Right forelimb (tissue), 1 donor: ENCODE measurements at places on chromosomes 3 and 15.

DNA sequence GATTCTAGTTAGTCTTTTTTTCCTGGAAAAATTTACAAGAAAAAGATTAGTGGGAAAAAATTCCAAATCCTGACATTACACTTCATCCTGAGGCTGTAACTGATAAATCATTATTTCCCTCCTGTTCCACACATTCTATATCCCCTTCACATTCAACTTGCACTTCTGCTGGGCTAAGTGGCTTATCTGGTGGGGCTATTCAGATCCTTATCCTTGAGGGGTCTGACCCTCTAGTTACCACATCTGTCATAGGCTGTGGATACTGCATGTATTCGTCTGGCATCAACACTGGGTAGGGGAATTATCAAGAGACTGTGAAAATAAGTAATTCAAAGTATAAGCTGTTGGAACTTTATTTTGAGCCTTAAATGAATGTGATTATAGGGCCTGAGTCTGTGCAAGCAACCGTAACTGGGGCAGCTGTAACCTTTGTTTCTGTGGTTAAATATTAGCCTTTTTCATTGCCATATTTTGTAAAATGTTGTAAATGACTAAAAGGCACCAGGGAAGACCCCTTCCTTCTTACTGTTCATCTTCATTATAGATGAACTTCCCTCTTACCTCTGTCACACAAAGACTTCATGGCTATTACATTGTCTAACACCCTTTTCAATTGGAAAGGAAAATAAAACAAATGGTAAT is 28.0 kb upstream of the TEX9 start:
- DNase-seq: no peak

DNA sequence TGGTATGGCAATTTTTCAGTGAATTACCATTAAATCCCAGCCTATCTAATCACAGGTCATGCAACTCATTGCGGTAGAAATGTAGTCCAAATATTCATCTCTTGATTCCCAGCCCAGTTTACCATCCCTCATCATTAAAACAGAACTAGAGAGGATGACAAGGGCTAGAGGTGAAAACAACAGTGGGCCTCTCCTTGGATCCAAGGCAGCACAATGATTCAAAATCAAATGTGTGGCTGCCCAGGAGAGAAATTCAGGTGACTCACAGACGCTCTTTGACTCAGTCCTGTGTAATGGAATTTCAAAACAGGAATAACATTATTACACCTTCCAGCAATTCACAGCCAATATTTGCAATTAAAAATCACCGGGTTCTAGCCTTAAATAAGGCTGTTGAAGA is 246.5 kb downstream of the TBL1XR1 start:
- no peak for DNase-seq

DNA sequence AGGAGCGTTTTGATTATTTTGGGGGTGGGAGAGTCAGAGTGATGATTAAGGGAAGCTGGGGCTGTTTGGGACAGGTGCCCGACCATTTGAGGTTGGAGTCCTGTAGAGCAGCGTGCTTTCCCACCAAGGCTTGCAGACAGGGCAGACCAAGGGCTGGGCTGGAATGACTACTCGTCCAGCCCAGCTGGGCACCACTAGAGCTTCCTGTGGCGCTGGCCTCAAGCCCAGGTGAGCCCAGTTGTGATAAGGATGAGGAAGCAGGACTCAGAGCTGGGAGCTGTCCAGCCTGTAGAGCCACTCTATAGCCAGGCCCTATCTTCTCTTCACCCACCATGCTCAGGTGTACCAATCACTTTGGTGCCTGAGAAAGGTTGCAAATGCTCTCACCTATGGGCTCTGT is 75.8 kb upstream of the ACAN start:
- DNase-seq: no peak

GRCh38 chr15:79370716-79371115 is 59.8 kb downstream of the TMED3 start:
- DNase-seq: no peak

DNA sequence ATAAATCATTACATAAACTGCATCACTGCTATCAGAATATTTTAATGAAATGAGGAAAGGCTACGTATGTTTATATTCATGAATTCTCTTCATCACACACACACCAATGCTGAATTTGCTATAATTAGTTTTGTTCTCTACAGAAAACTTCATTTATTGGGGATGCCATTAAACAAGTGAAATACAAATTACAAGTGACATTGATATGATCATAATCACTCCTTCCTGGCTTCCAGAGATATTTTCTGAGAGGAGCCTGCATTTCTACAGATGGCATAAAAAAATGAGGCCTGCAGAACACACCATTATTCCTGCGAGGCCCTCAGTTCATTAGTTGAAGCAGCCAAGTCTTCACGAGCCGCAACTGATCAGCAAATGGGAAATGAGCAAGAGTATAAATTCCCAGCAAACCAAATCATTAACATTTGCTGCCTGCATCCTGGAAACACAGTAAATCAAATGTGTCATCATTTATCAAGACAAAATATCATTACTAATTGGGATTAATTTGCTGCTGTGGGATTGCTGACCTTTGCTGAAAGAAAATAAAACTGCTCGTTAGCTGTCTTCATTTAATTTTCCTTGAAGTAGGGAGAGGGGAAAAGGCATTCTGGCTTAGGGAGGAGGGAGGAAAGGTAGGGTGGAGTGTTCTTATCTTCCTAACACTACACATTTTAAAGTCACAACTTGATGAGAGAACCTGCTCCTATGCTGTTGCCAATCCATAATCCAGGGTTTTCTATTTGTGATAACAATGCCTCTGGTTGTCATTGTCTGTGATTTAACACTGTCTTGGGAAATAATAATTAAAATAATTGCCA is 921.9 kb downstream of the SQOR start:
- DNase-seq: no peak
